Stimulated activated CD4-positive, alpha-beta T cell treated with anti-CD3 and anti-CD28 coated beads, TNF-alpha, amount 100 ng/mL, for 24 hours (primary cell): ENCODE measurements at places on chromosomes 7 and 10.

DNA sequence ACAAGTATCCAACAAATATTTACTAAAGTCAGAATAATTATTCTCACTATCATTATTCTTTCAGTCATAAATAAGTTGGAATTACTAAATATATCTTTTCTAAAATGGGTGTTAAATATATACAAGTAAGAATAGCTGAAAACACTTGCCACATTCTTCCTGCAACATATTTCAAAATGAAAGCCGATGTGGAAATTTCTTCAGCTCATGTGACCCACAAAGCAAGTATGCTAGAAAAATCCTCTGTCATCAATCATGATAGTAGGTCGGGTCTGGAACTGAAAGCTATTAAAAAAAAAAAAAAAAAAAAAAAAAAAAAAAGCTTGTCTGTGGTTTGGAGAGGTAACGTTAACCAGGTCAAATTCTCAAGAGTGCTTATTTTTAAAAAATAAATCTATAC is 344.7 kb downstream of the NEBL start:
- DNase-seq, result no peak

GRCh38 chr10:6912929-6913328 is 332.9 kb upstream of the PRKCQ start:
- no peak for DNase-seq

DNA sequence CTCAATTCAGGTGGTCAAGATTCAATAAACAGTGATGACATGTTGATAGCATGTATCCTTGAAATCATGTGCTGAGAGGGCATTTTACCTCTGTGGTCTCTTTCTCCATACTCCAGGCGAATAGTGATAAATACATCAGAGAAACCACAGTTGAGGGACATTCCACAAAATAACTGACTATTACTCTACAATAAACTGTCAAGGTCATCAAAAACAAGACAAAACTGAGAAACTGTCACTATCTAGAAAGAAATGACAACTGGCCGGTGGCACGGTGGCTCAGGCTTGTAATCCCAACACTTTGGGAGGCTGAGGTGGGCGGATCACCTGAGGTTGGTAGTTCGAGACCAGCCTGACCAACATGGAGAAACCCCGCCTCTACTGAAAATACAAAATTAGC is 16.2 kb downstream of the SFR1 start:
- no peak for DNase-seq

- DNase-seq, result no peak
Observed at GRCh38 chr7:77752016-77752415, 46.2 kb downstream of the TMEM60 start.

DNA sequence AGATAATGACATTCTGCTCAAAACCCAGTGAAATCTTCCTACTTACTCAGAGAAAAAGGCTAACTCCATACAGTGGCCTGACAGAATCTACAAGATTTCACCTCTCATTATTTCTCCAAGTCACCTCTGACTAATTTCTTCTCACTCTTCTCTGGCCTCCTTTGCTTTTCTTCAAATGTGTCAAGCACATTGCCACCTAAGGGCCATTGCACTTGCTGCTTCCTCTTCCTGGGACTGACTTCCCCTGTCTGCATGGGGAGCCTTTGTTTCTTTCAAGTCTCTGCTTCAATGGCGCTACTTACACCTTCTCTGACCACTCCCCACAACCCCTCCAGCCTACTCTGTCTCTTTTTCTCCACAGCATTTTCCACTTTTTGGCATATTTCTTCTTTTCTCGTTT is 36.0 kb downstream of the PRTFDC1 start:
- DNase-seq, result no peak

GRCh38 chr7:23106057-23106822 is 655 bp downstream of the KLHL7 start:
- peak; percentile 32 for DNase-seq

GRCh38 chr10:117413928-117414618 is 38.8 kb upstream of the PDZD8 start:
- DNase-seq, result no peak

- DNase-seq, result no peak
Observed at GRCh38 chr7:107166736-107167426, 1.9 kb upstream of the HBP1 start.

GRCh38 chr7:67878808-67879207 is 882.2 kb downstream of the TYW1 start:
- no peak for DNase-seq

GRCh38 chr10:12909182-12909835 is 92.2 kb downstream of the CCDC3 start:
- DNase-seq, result no peak

DNA sequence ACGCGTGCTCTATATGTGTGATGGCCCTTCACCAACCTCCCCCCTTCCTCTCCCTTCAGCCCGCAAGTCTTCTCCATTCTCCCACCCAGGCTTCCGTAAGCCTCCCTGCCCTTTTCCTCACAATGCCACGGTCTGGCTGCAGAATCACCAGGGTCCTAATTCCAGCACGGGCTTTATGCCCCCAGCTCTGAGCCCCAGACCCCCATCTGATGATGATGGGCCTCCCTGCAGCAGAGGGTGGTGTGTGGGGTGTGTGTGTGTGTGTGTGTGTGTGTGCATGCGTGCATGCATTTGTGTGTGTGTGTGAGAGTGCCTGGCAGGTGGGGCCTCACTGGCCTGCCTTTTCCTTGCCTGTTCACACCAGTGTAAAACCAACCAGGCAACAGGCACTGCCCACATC is 109.9 kb downstream of the OAT start:
- no peak for DNase-seq

- DNase-seq, result no peak
Observed at GRCh38 chr10:83925133-83925532, 214.2 kb upstream of the GHITM start.

- no peak for DNase-seq
Observed at GRCh38 chr10:26840938-26841732, 19.6 kb downstream of the ABI1 start.
